ENCODE measurements at places on chromosomes 12 and 14. TPM values are rescaled to one million over a fixed set of nuclear protein-coding genes. Genes with fewer than 3 reads are reported as not detected.

Gene NAB2
- total RNA-seq, result 25.8 TPM

Gene AQP2
- total RNA-seq, result not detected

Gene NRL
- 1.3 TPM for total RNA-seq

Gene SLC6A13
- 0.72 TPM for total RNA-seq

Gene RGS6
- total RNA-seq, result not detected

Gene MUCL1
- total RNA-seq, result not detected

Gene BATF
- not detected for total RNA-seq

Gene FKBP3
- total RNA-seq, result 62.0 TPM

Gene PLA2G1B
- total RNA-seq, result not detected

DNA sequence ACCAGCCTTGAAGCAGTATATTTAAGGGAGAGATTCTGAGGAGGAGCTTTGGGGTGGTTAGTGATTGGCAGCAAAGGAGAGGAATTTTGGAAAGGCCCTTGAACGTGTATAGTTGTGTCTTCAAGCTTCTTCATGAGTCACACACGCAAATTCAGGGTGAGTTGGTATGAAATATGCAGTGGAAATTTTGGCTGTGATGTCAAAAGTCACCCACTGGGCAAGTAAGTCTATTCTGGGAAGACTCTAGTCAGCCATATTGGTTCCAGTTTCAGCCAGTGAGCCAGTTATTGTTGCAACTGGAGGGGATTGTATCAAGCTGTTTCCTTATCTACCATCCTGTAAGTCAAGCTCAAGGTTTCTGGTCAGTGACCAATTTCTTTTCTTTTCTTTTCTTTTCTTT, 32.0 kb upstream of the VASH1 start:
- H3K36me3 ChIP-seq, result peaks cover 6% of the 10 kb centered on the region
- no peak overlapping the region for H3K27ac ChIP-seq
- H3K4me3 ChIP-seq, result no peak overlapping the region
- no peaks in the 10 kb centered on the region for H3K4me1 ChIP-seq
- peaks cover 72% of the 10 kb centered on the region for H3K27me3 ChIP-seq
- DNase-seq, result no peak

GRCh38 chr12:27505109-27505508, 18.9 kb upstream of the PPFIBP1 start:
- H3K27ac ChIP-seq, result no peak overlapping the region
- H3K36me3 ChIP-seq, result no peaks in the 10 kb centered on the region
- no peaks in the 10 kb centered on the region for H3K4me1 ChIP-seq
- no peak for DNase-seq

GRCh38 chr14:32087173-32087861, 10.2 kb downstream of the ARHGAP5 start:
- H3K4me1 ChIP-seq, result peaks cover 36% of the 10 kb centered on the region
- DNase-seq, result peak; percentile 61
- peaks cover 36% of the 10 kb centered on the region for H3K36me3 ChIP-seq
- peak overlapping the region; percentile 57 for H3K27ac ChIP-seq
- no peaks in the 10 kb centered on the region for H3K27me3 ChIP-seq
- H3K4me3 ChIP-seq, result peak overlapping the region; percentile 31

DNA sequence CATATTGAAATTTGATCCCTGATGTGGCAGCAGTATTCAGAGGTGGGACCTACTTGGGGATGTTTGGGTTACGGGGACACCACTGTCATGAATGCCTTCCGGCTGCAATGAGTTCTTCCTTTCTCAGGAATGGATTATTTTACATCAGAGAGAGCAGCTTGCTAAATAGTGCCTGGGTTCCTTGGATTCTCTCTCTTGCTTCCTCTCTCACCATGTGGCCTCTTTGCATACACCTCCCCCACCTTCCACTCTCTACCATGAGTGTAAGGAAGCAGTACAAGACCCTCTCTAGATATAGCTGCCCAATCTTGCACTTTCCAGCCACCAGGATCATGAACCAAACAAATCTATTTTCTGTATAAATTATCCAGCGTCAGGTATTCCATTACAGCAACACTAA, 15.4 kb upstream of the SCAF11 start:
- H3K4me3 ChIP-seq, result no peak overlapping the region
- H3K36me3 ChIP-seq, result no peaks in the 10 kb centered on the region
- H3K27me3 ChIP-seq, result peaks cover 8% of the 10 kb centered on the region
- no peaks in the 10 kb centered on the region for H3K4me1 ChIP-seq
- H3K27ac ChIP-seq, result no peak overlapping the region

- H3K27me3 ChIP-seq, result no peaks in the 10 kb centered on the region
- peak; percentile 47 for DNase-seq
- H3K4me3 ChIP-seq, result no peak overlapping the region
Measured at GRCh38 chr14:56374421-56374820, 205.2 kb upstream of the TMEM260 start.

DNA sequence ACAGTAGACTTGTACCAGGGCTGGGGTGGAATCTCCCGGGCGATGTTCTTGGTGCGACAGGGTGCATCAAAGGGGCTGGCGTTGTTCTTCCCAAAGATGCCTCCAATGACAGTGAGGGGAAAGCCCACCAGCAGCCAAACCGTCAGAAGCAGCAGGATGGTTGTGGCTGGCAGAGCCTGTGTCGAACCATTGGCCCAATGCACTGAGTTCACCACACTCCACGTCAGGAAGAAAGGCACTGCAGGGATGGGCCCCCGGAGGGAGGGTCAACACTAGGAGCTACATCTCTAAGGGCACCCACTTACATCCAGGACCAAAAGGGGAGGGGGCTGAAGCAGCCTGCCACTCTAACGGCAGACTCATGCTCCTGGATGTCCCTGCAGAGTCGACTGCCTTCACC, 1.8 kb upstream of the IPO4 start:
- H3K27me3 ChIP-seq, result no peaks in the 10 kb centered on the region
- no peak overlapping the region for H3K27ac ChIP-seq
- no peak overlapping the region for H3K4me3 ChIP-seq
- H3K36me3 ChIP-seq, result peaks cover 57% of the 10 kb centered on the region
- H3K4me1 ChIP-seq, result peaks cover 18% of the 10 kb centered on the region

DNA sequence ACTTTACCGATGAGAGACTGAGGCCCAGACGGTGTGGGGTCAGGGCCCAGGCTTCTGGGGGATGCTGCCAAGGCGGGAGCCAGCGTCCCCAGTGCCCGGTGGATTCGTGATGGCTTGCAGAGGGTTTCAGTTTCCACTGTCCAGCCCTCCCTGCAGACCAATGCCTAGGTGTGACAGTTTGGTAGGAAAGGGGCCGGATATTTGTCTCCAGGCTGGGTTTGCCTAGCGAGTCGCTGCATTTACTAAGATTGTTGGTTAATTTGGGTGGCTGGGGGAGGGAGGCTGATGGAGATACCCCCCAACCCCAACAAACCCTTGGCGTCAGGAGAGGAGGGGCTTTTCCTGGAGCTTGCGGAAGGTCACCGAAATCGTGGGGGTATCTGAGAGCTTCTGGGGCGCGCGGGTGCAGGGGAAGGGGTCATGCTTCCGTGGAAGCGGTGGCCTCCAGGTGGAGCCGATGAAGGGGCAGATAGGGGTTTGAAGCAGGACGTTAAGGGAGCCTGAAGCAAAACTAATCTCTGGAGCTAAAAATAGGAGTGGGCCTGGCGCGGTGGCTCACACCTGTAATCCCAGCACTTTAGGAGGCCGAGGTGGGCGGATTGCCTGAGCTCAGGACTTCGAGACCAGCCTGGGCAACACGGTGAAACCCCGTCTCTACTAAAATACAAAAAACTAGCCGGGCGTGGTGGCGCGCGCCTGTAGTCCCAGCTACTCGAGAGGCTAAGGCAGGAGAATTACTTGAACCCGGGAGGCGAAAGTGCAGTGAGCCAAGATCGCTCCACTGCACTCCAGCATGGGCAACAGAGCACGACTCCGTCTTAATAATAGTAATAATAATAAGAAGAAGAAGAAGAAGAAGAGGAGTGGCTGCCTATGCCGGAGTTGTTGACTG, 1.1 kb upstream of the CDC42BPB start:
- no peak for DNase-seq
- peak overlapping the region; percentile 81 for H3K4me3 ChIP-seq
- H3K36me3 ChIP-seq, result no peaks in the 10 kb centered on the region
- peak overlapping the region; percentile 82 for H3K27ac ChIP-seq
- H3K27me3 ChIP-seq, result no peaks in the 10 kb centered on the region

DNA sequence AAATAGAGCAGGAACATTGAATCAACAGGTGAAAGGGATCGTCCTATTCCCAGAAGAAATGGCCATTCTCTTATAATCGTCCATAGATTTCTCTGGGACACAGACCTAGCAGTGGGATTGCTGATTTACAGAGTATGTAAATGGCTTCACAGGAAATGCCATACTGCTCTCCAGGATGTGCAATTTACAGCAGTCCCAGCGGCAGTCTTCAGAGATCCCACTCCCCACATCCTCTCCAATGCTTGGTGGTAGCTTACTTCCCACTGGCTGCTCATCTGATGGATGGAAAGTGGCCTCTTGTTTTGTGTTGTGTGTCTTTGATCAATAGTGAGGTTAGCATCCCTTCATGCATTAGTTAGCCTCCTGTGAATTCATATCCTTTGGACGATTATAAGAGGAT, 58.1 kb upstream of the PRMT8 start:
- no peak overlapping the region for H3K4me3 ChIP-seq
- no peak for DNase-seq
- no peaks in the 10 kb centered on the region for H3K36me3 ChIP-seq
- peaks cover 13% of the 10 kb centered on the region for H3K27me3 ChIP-seq

DNA sequence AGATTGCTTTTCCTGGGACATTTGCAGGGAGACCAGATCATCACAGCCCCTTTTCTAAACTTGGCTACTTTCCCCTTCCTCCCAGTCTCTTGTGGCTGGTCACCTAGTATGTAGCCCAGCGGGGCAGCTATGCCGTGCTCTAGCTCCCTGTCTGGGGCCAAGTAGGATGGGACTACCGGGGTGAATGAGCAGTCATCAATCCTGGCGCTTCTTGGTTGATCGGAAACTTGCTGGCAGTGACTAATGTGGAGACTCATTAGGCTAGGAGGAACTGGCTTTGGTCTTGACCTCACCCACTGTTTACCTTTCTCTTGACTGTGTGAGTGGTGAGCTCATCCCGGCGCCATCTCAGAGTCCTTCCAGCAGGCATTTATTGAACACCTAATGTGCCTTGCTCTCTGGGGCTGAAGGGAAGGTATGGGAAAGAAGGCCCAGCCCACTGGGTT, 15.9 kb downstream of the PLEKHG3 start:
- H3K27ac ChIP-seq, result peak overlapping the region; percentile 97
- peak overlapping the region; percentile 34 for H3K4me3 ChIP-seq
- peaks cover 8% of the 10 kb centered on the region for H3K36me3 ChIP-seq
- peaks cover 84% of the 10 kb centered on the region for H3K4me1 ChIP-seq
- peak; percentile 95 for DNase-seq
- H3K27me3 ChIP-seq, result no peaks in the 10 kb centered on the region

GRCh38 chr12:111197376-111197944, 171.4 kb downstream of the PHETA1 start:
- H3K36me3 ChIP-seq, result no peaks in the 10 kb centered on the region
- no peak for DNase-seq
- H3K4me1 ChIP-seq, result peaks cover 6% of the 10 kb centered on the region
- H3K27ac ChIP-seq, result no peak overlapping the region

All from MCF 10A (cell line).